ENCODE measurements at places on chromosomes 3 and 15.

- no peak for DNase-seq
Observed at GRCh38 chr15:77179541-77179998, 108.7 kb upstream of the TSPAN3 start.

GRCh38 chr15:39735120-39735717, 47.4 kb downstream of the FSIP1 start:
- DNase-seq = no peak

DNA sequence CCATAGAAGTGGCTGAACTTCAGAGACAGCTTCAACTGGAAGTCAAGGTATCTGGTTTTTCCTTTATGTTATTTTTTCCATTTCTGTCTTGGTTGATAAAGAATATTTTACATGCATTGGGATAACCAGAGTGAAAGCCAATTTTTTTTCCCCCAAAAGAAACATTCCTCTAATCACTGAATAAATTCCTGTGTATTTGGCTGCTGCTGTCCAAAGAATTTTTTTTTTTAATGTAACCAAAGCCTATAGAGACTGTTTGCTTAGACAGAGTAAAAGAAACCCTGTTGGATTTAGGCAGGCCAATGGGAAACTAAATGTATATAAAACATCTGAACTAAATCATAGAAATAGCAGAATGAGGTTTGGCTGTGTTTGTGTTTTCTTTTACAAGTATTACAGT, 75.2 kb downstream of the CGNL1 start:
- no peak for DNase-seq

- DNase-seq = no peak
Observed at GRCh38 chr15:40493089-40493840, 22.5 kb downstream of the CHST14 start.

DNA sequence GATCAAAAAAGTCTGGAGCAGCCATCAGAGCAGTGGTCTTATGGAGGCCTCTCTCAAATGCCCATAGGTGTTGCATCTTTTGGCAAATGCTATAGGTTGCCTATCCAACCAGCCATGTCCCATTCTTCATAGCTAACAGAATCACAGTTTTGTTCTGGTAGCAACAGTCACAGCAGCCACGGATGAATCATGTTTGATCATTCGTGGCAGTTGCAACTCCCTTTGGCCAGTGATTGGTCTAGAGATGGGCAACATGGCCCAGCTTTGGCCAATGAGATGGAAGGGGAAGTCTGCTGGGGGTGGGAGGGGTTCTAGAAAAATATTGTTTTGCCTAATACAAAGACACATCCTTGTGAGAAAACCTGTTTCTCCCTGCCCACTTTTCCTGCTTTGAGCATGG, 50.3 kb upstream of the PPP2R3A start:
- no peak for DNase-seq

DNA sequence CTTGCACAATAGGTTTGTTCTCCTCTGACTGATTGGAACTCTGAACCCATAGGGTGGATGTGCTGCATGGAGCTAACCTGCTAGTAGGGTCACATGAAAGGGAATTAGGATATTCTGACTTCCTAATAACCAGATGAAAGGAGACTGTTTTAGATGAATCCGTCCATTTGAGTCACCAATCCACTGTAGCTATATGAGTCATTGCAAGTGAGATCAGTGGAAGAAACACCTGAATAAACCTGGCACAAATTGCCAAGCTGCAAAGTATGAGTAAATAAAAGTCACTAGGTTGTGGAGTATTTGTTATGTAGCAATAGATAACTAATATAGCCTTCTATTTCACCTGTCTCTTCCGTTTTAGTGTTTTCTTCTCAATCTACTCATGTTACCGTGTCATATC, 584.4 kb downstream of the PDCD6IP start:
- no peak for DNase-seq

- no peak for DNase-seq
Observed at GRCh38 chr3:64496786-64497490, 190.9 kb downstream of the ADAMTS9 start.

DNA sequence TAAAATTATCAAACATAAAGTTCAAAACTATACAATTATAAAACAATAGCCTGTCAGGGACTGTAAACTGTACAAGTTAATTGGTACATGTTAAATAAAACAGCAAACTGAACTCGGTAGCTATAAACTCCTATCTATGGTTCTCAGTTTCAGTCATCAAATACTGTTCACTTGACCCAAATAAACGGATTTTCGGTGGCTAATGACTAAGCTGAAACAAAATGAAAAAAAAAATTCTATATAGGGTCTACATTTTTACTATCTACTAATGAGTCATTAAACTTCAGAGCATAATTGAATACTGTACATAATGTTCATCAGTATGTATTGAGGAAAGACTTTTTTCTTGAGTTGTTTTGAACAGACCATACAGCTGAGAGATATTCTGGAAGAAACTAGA, 6.6 kb downstream of the PROK2 start:
- DNase-seq = no peak

DNA sequence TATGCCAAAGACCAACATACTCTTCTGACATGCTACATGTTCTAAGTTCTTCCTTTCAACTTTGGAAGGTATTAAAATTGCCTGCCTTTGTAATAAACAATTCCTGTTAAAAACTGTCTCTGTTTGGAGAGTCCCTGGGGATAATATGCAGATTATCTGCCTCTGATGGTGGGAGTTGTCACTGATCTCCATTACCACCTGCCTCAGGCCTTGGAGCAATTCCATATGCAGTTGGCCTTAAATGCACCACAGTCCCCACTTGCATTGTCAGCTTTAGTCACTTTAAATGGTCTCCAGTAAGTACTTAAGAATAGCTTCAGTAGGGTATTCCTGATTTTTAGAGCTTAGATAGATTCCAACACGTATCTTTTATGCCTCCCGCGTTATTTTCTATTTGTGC, 121.1 kb upstream of the GOLIM4 start:
- no peak for DNase-seq

- no peak for DNase-seq
Observed at GRCh38 chr3:48219543-48219942, 3.8 kb upstream of the CAMP start.

- no peak for DNase-seq
Observed at GRCh38 chr3:166110102-166110501, 272.9 kb upstream of the BCHE start.

GRCh38 chr3:120554812-120555606, 41.1 kb upstream of the NDUFB4 start:
- DNase-seq = no peak

DNA sequence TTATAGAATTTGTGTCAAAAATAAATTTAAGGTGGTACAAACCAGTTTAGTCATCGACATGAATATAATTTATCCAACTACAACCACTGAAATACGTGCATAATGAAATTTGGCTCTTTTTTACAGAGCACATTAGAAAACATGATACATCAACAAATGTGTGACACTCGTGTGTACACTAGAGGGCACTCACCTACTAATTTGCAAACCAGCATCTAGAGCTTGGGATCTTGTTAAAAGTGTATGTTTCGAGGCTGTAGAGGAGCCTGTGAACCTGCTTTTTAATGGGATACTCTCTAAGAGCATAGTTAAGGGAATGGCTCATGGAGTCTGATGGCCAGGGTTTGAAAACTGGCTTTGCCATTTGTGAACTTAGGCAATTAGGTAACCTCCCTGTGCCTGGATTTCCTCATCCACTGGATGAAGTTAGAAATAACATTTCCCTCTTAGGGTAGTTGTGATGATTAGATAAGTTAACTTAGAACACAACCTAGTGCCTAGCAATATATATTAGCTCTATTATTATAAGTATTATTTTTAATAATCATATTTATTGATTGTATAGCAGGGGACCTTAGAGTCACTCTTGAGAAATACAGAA, 8.8 kb upstream of the CPOX start:
- no peak for DNase-seq
